Bone marrow (tissue), 2 donors: ENCODE measurements at places on chromosomes 4 and X.

GRCh38 chr4:189858435-189858834, 82.2 kb upstream of the FRG1 start:
- no peak for DNase-seq

- DNase-seq, result no peak
Measured at GRCh38 chrX:135345107-135345589, 35.9 kb downstream of the ETDC start.

- DNase-seq, result no peak
Measured at GRCh38 chrX:123222920-123223319, 38.8 kb downstream of the GRIA3 start.

DNA sequence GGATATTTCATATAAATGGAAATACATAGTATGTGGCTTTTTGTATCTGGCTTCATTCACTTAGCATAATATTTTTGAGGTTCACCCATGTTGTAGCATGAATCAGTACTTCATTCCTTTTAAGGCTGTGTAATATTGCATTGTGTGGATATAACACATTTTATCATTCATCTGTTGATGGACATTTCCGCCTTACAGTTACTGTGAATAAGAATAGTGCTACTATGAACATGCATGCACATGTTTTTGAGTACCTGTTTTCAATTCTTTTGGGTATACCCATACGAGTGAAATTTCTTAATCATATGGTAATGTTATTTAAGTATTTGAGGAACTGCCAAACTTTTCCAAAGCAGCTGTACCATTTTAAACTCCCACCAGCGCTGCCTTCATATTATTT, 539.6 kb upstream of the DIPK2B start:
- no peak for DNase-seq

DNA sequence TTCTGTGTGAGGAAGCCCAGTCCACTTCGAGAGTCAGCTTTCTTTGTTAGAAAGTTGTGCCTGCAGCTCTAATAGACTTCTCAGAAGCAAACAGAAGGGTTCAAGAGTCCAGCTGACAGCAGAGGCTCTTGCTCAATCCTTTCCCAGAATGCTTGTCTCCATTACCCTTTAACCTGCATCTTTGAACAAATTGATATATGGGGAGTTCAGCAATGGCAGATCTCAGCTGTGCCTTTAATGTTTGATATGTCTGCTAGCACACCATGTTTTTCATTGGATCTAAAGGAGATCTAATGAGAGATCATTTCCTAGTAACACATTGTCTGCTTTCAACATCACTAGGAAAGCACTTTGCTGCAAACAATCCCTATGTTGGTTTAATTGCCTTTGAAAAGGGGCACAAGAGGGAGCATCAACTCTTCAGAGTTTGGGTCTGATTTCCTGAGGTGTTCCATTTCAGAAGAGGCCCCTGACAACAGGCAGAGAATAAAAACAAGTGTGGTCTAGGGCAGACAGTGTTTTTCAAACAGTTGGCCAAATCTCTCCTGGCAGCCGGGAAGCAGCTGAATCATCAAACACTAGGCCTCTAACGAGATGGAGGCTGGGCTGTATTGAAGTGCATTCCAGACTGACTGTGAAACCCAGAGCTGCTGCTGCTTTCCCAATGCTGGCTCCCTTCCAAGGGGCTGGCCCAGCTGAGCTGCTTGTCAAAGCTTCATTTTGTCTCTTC, 55.5 kb downstream of the LUZP4 start:
- DNase-seq, result no peak

DNA sequence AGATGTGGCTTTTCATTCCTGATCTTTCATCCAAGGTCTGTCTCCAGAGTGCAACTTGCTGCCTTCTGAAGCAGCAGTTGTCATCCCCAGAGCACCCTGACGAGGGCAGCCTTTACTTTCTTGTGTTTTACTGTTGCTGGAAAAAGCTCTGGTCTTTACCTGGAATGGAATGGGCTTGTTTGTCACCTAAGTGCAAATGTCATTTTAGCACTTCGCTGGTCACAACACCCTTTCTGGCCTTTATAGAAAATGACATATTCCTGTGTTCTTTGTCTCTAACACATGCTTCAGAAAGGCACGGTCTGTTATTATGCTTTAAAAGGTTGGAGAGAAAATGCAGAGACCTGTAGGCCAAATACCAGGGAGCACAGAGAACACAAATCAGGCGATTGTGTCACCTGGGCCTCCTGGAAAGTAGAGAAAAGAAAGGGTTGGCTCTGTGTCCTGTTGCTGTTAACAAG, 332.7 kb upstream of the IGFBP7 start:
- no peak for DNase-seq

GRCh38 chrX:150007356-150007755, 69.1 kb upstream of the EOLA2 start:
- no peak for DNase-seq

GRCh38 chr4:5927116-5927515, 34.2 kb upstream of the CRMP1 start:
- DNase-seq, result no peak

DNA sequence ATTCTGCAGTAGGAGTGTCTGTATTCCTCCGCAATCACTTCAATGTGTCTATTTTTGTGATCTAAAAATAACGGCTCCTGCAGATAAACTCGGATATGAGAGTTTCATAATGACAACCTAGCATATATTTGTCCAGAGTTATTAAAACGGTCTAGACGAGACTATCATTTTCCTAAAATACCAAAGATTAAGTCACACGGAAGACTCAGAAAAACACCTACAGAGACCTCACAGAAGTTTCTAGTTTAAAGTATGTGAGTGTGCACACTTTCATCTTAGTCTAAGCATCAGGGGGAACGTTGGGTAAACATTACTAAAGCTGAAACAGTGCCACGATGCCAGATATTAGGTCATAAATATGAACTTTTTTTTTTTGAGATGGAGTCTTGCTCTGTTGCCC, 156.9 kb downstream of the AFAP1 start:
- no peak for DNase-seq

- DNase-seq, result peak; percentile 17
Measured at GRCh38 chr4:150960818-150961217, 54.3 kb downstream of the LRBA start.

DNA sequence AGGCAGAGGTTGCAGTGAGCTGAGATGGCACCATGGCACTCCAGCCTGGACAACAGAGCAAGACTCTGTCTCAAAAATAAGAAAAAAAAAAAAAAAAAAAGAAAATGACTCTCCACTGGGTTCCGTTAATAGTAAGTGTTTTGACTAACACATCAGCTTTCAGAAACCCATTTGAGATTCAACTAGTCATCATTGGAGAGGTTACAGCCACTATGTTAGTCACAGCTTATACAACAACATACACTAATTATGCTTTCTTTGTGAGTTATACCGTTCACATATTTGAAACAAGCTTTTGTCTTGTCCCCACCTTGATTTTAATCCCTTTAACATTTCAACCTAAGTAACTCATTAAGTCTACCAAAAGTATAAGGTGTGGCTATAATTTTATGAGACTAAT, 48.2 kb downstream of the HADH start:
- no peak for DNase-seq

DNA sequence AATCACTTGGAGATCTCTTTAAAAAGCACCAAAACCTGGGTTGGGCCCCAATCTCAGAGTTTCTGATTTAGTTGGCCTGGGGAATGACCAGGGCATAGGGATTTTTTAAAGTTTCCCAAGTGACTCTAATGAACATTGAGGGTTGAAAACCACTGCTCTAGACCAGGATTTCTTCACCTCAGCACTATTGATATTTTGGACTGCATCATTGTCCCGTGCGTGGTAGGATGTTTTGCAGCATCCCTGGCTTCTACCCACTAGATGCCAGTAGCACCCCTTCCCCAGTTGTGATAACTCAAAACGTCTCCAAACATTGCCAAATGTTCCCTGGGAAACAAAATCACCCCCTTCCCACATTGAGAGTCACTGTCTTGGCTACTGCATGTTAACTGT, 61.8 kb downstream of the ATXN3L start:
- DNase-seq, result no peak

DNA sequence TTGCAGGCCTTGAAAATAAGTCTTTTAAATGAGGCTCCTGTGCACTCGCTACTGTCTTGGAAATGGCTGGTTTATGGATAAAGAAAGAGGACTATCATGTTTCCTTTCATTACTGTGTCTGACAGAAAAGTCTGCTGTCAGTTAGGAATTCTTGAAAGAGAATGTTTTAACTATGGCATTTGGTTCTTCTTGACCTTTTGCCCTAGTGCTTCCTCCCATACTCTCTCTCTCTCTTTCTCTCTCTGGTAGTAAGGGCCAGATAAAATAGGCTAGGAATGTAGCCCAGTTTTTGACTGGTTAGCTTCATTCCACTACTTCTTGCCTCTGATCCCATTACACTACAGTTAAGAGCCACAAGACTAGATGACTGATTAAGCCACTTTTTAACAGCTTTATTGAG, 29.8 kb downstream of the YY2 start:
- DNase-seq, result no peak

DNA sequence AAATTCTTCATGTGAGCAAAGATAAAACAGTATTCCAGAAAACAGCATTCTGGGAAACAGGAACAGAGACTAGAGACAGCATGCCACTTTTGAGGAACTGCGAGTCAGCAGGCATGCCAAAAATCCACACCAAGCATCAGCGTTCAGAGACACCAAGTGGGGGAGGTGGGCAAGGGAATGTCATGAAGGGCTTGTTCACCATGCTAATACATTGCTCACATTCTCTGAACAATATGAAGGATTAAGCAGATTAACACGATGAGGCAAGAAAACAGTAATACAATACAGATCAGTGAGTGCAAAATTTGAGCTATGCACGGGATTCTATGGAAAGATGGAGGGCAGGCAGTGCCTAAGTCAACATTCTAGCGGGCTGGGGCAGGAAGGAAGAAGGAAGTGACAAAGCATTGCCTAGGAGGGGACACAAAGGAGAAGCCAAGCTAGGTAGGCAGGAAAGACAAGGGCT, 278.3 kb downstream of the FBXW7 start:
- DNase-seq, result no peak

DNA sequence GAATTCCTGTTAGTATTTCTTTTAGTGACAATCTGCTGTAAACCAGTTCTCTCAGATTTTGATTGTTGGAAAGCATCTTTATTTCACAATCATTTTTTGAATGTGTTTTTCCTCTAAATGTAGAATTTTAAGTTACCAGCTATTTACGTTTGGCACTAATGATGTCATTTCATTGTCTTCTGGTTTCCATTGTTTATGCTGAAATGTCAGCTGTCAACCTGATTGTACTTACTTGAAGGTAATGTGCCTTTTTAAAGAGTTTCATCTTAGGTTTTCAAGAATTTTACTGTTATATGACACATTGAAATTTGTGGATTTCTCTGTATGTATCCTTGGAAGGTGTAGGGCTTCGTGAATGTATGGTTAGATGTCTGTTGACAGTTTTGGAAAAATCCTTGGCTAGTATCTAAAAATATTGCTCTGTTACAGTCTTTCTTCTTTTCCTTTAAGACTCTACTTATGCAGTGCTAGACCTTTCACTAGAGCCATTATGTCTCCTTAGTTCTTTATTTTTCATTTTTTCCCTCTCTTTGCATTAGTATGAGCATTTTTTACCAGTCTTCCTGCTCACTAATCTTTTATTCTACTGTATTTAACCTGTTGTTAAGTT, 30.4 kb downstream of the SMAD1 start:
- no peak for DNase-seq

DNA sequence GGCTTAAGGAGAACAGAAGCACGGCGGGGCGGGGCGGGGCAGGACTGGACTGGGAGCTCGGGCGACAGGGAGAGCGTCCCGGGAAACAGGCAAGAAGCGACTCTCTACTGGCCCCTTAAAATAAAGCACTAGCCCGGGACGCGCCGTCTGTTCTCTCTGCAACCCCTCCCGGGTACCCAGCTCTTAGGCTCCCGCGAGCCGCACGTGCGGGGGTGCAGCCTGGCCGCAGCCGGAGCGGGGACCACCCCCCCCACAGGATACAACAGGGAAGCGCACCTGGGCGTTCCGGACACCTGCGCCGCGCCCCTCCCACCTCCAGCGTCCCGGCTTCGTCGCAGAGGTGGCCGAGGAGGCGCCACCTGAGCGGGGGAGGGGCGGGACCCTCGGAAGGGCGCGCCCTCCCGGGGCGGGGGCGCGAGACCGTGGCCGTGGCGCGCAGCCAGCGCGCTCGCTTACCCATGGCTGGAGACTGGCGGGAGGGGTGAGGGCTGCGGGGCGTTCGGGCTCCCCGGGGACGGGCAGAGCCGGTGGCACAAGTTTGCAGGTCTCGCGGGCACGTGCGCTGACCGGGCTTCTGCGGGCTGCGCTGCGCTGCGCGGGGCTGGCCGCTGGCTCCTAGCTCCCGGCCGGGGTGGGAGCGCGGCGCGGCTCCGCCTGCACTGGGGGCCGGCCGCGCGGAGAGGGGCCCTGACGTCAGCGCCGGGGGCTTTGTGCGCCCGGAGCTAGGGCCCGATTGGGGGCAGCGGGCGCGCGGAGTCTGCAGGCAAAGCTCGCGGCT, 91.5 kb downstream of the GEMIN8 start:
- no peak for DNase-seq

DNA sequence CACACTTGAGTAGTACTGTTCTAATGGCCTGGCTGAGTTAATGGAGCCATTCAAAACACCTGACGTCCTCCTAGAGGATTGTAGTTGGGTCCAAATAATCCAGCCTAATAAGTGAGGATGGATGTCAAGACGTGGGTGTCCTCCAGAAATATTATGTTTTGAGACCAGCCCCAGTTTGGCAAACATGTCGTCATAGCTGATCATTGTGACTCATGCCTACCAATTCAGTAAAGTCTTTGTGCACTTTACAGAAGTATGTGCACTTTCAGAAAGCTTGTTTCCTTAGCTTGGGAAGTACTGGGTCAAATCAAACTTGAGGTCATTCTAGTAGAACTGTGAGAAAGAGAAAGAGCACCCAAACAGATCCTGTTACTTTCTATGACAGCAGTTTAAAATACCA, 37.6 kb upstream of the GLRA2 start:
- DNase-seq, result no peak

DNA sequence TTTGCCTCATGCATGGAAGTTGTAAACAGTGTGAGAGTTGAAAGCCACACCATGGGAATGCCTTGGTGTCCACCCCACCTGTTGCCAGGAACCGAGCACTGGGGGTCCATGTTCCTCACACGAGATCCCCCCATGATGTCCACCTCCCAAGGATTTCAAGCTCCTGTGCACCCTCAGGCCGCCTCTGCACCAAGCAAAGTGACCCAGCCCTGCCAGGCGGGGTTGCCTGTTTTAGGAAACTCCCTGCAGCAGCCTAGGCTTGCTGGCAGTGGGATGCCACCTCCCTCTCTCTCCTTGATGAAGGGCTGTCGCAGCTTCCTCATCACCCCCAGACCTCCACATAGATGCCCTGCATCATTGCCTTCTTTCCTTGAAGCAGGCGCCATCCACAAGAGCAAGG, 82.8 kb downstream of the GPR143 start:
- no peak for DNase-seq

- no peak for DNase-seq
Measured at GRCh38 chrX:148310426-148311165, 189.8 kb upstream of the AFF2 start.

GRCh38 chr4:20480165-20480947, 219.9 kb upstream of the PACRGL start:
- no peak for DNase-seq

DNA sequence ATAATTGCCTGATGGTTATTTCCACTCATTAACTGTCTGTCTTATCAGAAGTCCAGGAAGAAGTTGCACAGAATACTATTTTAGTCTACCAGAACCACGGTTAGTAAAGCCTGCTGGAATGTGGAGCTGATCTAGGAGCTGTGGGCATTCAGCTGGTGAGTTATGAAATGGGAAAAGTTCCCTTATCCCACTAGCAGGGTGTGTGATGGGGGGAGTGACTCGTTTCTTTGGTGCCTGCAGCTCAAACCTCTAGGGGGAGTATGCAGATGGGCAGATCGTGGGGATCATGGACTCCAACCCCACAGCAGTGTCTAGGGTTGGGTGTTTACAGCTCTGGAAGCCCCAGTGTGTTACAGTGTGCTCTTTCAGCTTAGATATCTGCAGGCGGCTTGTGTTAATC, 305.7 kb upstream of the BOD1L1 start:
- no peak for DNase-seq
